H7 (cell line): ENCODE measurements at places on chromosomes 3 and 15.

- no peak for DNase-seq
These were observed 343.7 kb downstream of the ERC2 start for GRCh38 chr3:56124546-56124945.

GRCh38 chr3:52798376-52798977, 3.9 kb downstream of the ITIH3 start:
- DNase-seq, result no peak

- no peak for DNase-seq
These were observed 76.4 kb downstream of the USF3 start for GRCh38 chr3:113620091-113620490.

DNA sequence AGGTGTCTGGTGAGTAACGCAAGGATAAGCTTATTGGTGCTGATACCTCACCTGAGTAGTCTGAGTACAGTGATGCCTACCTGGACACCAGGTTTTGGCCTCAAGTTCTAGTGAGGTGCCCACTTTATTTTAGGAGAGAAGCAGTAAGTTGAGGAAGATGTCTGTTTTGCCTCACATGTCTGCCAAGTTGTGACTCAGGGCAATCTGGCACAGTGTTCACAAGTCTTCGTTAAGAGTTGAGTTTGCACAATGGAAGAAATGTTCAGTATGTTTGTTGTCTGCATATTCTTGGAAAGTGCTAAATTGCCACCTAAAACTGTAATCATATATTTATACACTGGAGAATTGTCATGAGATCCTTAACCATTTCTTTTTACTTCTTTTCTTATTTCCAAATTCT, 122.2 kb downstream of the KCNH8 start:
- no peak for DNase-seq

DNA sequence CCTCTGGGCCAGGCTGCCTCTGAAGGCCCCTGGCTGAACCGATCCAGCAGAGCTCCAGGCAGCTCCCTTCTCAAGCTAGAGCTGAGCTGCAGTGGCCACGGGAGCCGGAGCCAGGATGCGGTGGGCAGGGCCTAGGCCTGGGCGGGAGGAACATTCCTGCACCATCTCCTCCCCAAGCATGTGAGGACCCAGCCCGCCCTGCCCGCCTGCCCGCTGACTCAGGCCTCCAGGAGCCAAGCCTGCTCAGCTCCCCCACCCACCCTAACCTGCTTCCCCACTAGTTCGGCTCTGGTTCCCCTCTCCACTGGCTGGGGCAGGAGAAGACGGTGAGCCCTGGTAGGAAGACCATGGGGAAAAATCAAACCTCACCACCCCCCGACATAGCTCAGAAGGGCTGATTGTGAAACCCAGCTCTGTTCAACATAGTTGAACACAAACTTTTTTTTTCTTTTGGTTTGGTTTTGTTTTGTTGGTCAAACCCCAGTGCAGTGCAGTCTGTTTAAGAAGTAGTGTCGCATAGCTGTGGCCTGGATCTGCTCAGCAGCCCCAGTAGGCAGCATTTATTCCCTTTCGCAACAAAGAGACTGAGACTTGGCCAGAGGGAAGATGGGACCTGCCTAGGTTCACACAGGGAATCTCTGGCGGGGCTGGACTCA, 13.5 kb downstream of the SNX33 start:
- DNase-seq, result peak; percentile 90

DNA sequence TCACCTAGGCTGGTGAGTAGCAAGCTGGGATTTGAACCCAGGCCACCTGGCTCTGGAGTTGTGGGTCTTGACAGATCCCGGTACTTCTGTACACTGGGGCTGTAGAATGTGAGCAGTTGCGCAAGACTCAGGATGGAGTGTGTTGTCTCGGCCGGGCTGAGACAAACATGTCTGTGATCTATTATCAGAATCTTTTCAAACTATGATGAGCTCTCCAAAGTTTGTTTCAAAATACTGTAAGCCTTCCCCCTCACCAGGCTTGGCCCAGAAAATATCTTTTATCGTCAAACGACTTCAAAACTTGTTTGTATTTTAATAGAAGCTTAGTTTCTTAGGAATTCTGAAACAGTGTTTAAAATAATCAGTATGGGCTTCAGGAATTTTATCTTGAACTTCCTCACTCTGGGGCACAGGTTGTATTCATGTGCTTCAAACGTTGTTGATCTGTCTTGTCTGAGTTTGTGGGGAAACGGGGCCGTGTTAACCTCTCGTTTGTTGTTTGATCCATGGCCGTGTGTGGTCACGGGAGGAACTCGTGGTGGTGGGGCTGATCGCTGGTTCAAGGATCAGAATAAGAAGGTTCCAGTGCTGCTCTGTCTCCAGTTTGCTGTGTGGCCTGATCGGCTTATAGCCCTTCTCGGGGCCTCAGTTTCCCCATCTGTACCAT, 40.3 kb upstream of the TFRC start:
- no peak for DNase-seq

- no peak for DNase-seq
These were observed 133.8 kb downstream of the GMNC start for GRCh38 chr3:190728574-190729246.

GRCh38 chr3:4859788-4860187, 119.4 kb upstream of the BHLHE40 start:
- no peak for DNase-seq

DNA sequence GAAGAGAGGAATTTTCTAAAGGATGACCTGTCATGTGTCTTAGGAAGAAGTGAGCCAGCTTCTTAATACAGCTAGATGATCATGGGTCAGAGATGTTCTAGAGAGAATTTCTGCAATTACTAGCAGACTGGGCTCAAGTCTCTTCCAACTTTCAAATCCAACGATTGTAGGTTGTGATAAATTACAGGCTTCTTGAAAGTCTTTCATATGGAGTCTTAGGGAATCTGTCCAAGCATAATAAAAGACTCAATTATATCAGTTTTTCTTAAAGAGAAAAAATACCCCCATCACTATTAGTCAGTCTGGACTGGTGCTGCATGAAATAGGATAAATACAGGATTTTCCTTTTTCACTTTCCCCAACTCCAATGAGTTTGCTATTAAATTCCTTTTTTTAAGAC, 59.1 kb downstream of the DRD3 start:
- DNase-seq, result no peak

DNA sequence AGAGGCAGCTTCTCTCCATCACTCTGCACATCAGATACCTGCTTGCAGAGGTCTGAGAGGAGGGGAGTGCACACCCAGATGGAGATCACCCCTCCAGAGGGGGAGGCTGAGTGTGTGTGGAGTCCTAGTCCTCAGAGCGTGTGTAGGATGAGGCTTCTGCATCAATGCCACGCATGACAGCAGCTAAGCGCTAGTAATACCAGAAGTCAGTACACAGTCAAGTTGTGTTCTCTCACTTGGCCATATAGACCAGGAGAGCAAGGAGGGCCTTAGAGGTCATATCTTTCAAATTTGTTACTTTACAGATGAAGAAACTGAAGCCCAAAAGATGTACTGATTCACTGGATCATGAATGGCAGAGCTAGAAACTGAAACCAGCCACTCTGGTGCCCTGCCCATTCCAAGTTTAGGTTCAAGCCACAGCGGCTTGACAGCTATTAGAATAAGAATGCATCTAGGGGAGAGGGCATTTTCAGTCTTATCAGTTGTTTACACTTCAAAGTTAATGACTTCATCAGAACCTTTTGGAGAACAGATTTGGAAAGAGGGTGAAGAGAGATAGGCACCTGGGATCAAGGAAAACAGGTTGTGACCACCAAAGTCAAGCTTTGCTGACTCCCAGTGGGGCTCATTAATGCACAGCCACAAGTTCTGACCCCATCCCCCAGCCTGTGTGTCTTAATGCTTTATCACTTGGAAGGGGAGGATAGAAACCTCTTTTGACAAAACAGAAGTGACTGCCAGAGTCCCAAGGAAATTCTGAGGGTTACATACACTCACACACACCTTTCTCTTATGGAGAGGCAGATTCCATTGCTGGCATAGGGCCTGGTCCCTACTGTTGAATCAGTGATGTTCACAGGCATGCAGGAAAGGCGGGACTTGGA, 310.3 kb downstream of the CHST2 start:
- peak; percentile 13 for DNase-seq

DNA sequence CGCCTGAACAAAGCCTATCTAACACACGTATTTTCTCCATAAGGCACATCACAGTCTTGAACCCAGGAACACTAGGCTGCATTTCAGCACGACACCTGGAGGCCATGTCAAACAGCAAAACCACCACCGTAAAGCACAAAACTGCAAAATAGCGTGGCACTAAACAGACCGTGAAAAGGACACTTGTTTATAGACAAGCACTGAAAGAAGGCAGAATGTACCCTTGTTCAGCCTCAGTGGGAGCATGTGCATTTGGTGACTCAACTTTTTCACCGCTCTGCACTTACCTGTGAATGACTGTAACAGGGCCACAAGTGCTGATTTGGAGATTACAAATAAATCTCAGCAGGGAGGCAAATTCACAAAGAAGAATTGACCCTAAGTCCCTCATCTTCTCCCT, 80.8 kb downstream of the ISG20 start:
- no peak for DNase-seq

- no peak for DNase-seq
These were observed 295.9 kb upstream of the UBE2E2 start for GRCh38 chr3:22907161-22907780.

DNA sequence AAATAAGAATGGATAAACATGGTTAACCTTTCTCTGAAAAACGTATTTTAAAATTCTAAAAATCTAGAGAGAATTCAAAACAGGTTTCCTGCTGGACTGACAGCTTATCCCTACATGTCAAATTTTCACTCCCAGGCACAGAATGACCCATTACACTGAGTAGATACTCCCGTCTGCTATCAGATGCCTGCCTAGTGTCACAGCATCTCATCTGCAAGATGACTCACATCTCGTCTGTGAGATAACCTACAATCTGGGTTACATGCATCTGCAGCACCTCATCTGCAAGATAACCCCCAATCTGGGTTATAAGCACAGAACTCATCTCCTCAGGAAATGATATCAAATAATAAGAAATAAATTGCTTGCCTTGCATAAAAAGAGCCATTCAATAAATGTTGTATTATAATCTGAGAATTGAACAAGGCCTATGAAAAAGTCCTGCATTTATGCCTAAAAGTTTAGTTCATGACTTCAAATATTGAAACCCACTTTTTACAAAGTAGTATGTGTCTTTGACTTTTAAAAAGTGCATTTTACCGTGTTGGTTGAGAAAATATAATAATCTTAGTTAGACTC, 188.3 kb upstream of the THBS1 start:
- no peak for DNase-seq

- no peak for DNase-seq
These were observed 279.8 kb downstream of the ARRDC4 start for GRCh38 chr15:98240303-98240702.
